ENCODE measurements at places on chromosomes 7 and 10.

DNA sequence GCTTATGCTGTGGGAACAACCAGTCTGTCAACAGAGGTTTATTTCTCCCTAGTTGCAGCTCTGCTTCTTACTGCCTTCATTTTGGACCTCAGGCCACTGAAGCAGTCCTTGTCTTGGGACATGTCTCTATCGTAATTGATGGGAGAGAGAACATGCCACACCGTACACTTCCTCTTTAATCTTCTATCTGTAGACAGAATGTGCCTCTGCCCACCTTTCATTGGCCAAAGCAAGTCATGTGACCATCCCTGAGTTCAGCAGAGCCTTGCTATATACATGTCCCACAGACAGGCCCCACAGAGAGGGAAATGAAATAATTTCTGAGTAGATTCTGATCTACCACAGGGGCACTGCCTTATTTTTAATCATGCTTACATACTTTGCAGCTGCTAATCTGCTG is 98.0 kb downstream of the KCND2 start:
- DNase-seq, result no peak

DNA sequence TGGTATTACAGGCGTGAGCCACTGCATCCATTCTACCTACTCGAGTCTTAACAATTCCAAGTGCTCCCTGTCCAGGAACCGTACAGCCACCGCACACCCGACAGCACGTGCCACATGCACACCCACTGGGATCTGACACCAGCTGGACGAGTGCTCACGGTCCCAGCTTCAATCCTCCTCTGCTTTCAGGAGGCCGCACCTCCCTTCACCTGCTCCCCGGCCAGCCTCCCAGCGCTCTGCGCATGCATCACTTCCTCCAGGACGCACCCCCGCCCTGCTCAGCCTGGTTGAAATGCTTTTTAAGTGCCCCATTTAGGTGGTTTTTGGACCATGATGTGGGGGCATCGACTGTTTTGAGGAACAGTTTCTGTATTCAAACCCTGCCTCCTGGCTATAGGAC is 47.3 kb upstream of the TMEM213 start:
- DNase-seq, result no peak

DNA sequence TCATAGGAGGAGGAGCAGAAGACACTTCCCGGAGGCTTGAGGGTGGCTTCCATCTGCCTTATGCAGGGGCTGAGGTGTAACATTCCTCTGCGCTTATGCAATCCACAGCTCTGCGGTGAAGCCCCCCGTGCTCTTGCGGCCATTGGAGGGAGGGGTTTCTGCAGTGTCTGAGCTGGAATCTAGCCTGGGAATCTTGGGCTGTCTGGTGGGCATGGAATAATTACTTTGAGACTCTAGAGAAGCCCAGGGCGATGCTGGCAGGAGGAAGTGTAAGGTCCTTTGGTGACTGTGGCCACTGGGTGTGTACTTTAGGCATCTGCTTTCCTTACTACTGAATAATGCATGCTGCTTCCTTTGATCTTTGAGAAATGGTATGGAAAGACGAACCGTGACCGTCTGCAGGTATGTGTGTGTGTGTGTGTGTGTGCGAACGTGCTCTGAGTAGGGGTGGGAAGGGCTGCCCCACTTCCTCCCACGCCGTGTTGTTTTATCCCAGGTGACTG is 181.0 kb downstream of the PRPF18 start:
- no peak for DNase-seq

- DNase-seq, result no peak
Observed at GRCh38 chr7:55251313-55251712, 113.8 kb upstream of the LANCL2 start.

- DNase-seq, result no peak
Observed at GRCh38 chr10:113978802-113979201, 64.9 kb upstream of the ADRB1 start.

DNA sequence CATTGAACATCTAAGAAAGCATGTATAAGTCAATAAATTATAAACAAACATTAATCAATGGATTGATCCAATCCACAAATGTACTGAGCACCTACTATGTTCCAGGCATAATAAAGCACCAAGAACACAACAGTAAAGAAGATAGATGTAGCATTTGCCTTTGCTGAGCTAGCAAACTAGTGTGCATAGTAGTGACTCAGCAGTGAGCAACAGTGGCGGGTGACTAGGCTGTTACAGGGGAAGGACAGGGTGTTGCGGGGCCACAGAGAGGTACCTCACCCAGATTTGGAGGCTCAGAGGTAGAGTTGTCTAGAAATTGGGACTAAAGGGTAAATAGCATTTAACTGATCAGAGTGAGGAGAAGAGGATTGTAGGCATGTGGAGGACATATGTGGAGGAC is 83.6 kb downstream of the NXPH1 start:
- no peak for DNase-seq

DNA sequence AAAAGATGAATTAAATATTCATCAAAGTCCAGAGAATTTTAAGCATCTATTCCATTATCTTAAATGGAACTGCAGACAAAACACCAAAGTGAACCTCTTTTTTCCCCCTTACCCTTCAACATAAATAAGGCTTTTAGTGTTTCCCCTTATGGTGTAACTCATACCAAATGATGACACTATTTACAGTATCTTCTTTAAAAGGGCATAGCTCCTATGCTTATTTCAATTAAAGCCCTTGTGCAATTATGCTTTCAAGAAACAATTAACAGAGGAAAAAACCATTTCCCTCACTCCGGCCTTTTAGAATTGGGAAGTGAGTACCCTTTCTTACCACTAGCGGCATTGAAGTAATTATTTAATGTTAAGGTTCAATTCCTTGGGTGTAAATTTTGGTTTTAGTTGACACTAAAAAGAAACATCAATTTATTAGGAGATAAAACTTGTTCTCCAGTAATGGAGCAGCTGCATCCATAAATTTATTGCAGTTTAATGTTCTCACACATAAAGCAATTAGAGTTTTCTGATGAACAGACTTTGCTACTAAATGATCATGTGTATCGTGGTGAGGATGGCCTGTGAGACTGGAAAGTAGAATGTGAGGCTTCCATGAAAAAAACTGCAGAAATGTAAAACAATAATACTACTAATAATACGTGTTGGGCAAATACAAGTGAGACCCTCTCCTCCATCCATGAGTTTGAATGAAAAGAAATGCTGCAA is 661.3 kb downstream of the PARD3 start:
- DNase-seq, result no peak

DNA sequence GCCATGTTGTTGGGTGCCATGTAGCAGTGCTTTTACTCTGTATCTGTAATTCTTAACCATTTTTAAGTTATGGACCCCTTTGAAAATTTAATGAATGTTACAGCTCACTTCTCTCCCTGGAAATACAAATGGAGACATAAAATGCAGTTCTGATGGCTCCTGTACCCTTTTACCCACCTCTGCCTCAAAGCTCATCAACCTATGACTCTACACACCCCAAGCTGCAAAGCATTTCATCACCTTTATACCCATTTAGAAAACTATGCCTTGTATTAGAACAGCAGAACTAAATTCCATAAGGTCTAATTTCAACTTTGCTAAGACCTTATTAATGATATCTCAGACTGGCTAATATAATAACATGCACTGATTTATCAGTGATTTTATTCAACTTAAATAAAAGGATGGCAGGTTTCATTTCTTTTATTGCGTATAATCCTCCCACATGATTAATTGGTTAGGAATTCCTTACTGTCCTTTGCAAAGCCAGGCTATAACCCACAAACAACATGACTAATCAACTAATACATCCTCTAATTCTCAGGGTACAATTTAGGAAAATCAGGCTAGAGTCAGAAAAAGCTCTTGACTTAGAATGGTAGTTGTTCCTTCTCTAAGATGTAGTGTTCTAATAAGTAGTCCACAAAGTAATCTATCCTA is 68.1 kb downstream of the CPEB3 start:
- DNase-seq, result peak; percentile 31
